ENCODE measurements at places on chromosomes 13 and 19. TPM values are rescaled to one million over a fixed set of nuclear protein-coding genes. Genes with fewer than 3 reads are reported as not detected.

Gene PPM1N
- total RNA-seq = 0.60 TPM

Gene RDH8
- not detected for total RNA-seq

- DNase-seq = no peak
Observed at GRCh38 chr19:16374436-16374835, 49.8 kb downstream of the KLF2 start.

DNA sequence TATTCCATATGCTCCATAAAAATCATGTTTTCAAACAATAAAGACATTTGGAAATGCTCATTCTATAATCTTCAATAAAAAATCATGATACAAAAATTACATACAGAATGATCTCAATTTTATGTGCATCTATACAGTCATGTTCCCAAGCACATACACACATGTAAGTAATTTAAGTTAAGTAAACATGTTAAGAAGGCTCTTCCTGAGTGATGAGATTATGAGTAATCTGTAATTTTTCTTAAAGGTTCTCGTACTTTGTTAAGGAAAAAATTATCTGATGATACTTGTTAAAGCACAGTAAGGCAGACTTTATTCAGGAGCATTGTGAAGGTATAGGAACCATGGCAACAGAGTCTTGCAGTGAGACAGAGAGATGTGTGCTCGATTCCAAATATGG is 30.0 kb upstream of the DLEU7 start:
- DNase-seq = no peak

Measured in dermis blood vessel endothelial cell (primary cell).